ENCODE measurements at places on chromosomes 1 and 21.
A peak's percentile ranks its signal among the peaks of the same experiment; 100 is the strongest.

DNA sequence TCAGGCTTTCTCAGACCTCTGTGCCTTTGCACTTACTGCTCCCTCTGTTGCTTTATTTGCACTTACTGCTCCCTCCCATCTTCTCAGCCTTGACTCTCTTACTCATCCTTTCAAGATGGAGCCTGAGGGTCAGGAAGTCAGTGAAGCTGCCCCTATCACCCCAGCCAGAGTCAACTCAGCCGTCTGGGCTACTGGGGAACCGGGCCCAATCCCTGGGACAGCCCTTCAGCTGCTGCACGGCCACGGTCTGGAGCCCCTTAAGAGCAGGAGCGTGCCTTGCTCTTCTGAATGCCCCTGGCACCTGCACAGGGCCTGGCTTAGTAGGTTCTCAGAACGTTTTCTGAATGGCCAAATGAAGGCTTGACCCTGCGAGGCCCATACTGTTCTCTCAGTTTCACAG lies 244.4 kb downstream of the FOXD2 start:
- no peak for DNase-seq

DNA sequence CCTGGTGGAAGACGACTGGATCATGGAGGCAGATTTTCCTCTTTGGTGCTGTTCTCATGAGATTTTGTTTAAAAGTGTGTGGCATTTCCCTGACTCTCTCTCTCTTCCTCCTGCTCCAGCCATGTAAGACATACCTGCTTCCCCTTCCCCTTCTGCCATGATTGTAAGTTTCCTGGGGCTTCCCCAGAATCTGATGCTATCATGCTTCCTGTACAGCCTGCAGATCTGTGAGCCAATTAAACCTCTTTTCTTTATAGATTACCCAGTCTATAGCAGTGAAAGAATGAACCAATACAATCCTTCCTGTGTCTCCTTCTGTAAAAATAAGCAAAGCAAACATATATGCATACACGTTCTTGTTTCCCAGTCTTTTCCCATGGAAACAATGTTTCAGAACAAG lies 273.2 kb downstream of the DYRK1A start:
- DNase-seq: no peak

DNA sequence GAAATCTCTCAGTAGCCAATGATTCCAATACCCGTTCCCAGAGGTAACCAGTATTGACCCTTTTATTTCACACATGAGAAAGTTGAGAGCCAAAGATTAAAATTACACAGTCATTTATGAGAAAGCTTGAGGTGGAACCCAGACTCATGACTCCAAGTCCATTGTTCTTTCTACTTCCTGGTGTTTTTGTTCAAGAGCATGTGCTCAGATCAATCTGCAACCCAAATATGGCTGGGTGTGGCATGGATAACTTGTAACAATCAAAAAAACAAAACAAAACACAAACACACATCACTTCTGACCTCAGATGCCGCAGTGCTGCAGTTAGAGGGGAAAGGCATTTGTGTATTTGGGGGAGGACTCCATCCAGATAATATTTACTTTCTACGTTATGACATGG lies 18.7 kb upstream of the ABCD3 start:
- no peak for DNase-seq

DNA sequence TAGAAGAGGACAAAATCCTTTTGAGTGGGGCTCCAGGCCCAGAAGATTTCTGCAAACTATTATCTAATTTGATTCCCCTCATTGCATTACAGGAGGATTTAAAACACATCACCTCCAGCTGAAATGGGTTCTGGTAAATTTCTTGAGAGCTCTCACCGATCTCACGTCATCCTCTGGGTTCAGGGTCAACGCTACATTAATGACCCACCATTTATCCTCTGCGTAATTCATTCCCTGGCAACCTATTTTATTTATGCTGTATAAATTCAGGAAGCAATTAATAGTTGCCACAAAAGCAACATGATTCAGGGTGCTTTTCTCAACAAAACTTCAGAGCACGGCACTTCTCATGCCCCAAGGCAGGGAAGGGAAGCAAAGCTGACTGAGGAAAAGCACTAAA lies 38.9 kb downstream of the LMX1A start:
- no peak for DNase-seq

GRCh38 chr1:178847396-178847849 lies 23.5 kb downstream of the ANGPTL1 start:
- DNase-seq: no peak

GRCh38 chr1:6953216-6953615 lies 168.0 kb downstream of the CAMTA1 start:
- DNase-seq: no peak

GRCh38 chr1:159274631-159275030 lies 27.5 kb upstream of the FCER1A start:
- DNase-seq: no peak

DNA sequence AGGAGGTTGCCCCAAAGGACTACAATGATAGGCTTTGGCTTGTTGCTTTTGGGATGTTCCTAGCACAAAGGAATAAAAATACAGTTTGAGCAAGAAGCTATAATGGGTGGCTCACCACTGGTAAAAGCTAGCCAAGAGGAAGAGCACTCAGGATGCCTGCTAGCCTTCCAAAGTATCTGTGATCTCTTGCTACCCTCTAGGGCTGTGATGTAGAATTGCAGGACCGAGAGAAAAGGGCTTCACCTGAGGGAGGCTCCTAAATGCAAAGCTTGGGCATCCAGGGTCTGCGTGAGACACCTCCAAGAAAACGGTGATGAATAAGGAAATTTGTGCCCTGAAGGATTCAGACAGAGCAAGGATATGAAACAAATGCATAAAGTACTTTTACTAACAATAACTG lies 17.7 kb downstream of the IVL start:
- no peak for DNase-seq

DNA sequence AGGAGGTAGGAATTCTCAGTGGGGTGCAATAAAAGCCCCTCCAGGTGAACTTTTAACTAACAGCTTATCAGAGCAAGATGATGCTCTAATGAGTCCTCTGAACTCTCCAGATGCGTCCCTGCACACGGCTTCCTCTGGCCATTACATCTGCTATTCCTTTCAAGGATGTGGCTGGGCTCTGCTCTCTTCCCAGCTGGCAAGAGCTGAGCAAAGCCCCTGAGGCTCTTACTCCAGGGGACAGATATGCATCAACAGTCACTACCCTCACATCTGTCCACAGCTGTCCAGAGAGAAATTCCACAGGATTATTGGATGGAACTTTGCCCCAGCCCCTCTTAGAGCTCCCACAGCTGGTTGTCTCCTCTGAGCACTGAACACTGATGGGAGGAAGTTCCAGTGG lies 267.8 kb downstream of the C1orf94 start:
- no peak for DNase-seq

DNA sequence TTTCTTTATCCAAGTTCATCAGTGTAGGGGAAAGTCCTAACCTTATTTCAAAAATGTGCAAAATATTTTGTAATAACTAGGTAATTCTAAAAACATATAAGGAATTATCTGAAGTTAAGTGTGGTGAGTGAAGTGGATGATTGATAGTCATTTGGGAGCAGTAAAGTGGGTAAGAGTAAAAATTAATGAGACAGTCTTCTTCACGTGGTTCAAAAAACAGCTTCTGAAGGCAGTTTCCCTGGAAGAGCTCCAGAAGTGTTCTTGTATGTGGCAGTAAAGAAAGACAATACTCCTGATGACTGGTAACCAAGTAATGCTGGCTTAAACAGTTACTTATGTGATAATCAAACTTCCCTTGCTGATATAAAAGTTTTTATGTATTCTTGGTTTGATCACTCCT lies 50.3 kb downstream of the LEPR start:
- DNase-seq: no peak

GRCh38 chr1:156691191-156691590 lies 14.0 kb upstream of the NES start:
- no peak for DNase-seq

- DNase-seq: no peak
Observed at GRCh38 chr1:63454269-63454668, 68.8 kb downstream of the ITGB3BP start.

GRCh38 chr1:158564608-158565007 lies 5.8 kb downstream of the OR6P1 start:
- DNase-seq: no peak

DNA sequence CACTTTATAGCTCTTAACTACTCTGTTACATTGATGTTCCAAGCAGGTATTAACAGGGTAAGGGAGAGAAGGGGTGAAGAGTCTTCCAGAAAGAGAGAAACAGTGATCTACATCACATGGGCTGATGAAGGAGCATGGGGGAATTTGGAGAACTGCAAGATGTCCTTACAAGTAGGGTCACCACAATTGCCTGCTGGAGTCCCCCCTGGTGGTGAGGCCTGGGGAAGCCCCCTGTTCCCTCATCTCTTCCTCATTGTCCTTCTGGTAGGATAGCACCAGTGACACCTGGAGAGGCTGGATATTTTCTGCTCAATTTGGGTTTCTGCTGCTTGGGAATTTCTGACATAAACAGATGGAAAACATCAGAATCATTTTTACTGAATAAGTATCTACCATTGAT lies 126.6 kb downstream of the RUNX1 start:
- no peak for DNase-seq

- DNase-seq: no peak
Observed at GRCh38 chr1:214993419-214993818, 89.1 kb upstream of the KCNK2 start.

GRCh38 chr21:33059380-33059841 lies 10.5 kb upstream of the OLIG1 start:
- DNase-seq: peak; percentile 34

GRCh38 chr1:53681977-53682685 lies 56.8 kb downstream of the GLIS1 start:
- peak; percentile 36 for DNase-seq

DNA sequence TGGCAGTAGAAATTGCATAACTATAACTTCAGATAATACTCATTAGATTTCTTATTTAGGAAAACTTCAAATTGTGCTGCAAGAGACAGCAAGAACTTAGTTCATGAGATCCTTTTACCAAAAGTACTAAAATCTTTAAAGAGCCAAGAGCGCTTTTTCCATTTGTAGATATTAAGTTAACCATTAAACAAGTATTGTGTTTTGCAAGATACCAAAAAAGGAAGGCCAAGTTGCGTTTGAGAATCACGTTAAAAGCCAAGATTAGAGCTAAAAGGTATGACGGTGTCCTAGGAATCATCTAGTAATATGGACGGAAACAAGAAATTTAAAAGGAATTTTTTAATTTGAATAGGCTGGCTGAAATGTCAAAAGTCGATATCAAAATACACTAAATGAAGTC lies 361.3 kb upstream of the LYPLAL1 start:
- DNase-seq: no peak

- no peak for DNase-seq
Observed at GRCh38 chr1:229619002-229619401, 6.9 kb downstream of the TAF5L start.

GRCh38 chr1:162722036-162722435 lies 68.5 kb upstream of the HSD17B7 start:
- no peak for DNase-seq

DNA sequence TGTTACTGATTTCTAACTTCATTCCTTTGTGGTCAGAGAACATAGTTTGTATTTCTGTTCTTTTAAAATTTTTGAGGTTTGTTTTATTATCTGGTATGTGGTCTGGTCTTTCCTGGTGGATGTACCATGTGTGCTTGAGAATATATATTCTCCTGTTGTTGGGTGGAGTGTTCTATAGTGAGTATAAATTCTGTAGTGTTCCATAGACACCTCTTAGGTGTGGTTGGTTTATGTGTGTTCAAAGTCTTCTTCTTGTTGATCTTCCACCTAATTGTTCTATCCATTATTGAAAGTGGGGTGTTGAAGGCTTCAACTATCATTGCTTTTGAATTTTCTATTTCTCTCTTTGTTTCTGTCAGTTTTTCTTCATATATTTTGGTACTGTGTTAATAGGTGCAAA lies 20.1 kb downstream of the PPP2R5A start:
- DNase-seq: no peak

GRCh38 chr1:35894656-35895055 lies 11.6 kb downstream of the AGO1 start:
- DNase-seq: no peak

- DNase-seq: no peak
Observed at GRCh38 chr1:168894397-168894903, 165.4 kb upstream of the DPT start.

DNA sequence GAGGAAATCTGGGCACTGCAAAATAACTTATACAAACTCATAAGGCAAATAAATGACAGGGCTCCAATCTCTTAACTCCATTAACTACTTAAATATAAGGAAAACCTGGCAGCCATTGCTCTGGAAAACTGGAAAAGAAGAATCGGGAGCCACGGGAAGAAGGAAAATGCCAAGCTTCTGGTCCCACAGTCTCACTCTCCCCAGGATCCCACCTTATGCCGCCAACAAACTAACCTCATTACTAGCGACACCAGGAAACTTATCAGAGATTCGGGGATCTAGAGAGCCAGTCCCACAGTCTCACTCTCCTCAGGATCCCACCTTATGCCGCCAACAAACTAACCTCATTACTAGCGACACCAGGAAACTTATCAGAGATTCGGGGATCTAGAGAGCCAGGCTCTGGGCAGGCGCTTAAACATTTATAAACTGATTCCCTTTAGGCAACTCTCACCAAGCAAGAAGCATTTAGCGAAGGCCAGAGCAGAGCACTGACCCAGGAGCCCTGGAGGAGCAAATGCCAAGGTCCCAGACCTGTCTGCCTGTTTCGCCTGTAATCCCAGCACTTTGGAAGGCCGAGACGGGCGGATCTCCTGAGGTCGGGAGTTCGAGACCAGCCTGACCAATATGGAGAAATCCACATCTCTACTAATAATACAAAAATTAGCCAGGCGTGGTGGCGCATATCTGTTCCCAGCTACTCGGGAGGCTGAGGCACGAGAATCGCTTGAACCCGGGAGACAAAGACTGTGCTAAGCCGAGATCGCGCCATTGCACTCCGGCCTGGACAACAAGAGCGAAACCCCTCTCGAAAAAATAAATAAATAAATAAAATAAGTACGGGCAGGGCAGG lies 720 bp downstream of the PSMB2 start:
- no peak for DNase-seq

GRCh38 chr1:196690582-196690981 lies 38.7 kb downstream of the CFH start:
- no peak for DNase-seq

DNA sequence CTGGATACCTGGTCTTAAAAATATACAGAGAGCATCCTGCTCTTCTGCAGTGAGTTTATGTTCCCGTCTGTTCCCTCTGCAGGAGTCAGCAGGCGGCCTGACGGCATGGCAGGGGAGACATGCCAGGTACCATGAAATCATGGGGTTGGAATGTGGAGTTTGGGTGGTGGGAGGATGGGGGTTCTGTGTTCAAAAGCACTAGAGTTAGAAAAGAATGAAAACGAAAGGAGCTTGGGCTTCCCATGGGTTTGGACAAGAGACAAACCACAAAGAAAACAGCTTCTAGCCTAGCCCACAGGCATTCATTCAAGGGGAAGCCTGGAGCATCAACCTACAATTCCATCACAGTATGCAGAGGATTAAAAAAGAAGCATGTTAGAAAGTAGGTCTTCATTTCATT lies 59.9 kb downstream of the WARS2 start:
- DNase-seq: no peak
